MG63 (cell line): ENCODE measurements at places on chromosomes 12 and 14. TPM values are rescaled to one million over a fixed set of nuclear protein-coding genes. Genes with fewer than 3 reads are reported as not detected.
A peak's percentile ranks its signal among the peaks of the same experiment; 100 is the strongest.

DNA sequence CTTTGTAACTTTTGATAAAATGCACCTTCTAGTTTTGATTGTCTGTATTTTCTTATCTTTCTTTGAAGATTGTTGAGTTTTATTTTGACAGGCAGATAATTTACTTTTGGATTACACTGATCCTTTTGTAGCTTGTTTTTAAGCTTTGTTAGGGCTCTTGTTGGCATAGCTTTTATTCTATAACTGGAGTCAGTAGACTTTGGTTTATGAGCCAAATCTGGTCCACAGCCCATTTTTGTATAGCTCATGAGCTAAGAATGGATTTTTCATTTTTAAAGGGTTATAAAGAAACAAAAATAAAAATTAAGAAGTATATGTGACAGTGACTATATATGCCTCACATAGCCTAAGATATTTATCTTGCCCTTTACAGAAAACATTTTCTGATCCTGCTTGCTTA, 142.3 kb downstream of the FUT8 start:
- DNase-seq, result no peak

GRCh38 chr14:104770851-104771272, 17.9 kb downstream of the SIVA1 start:
- no peak for DNase-seq

DTX3 gene
- total RNA-seq, result 0.20 and 0.52 TPM in 2 replicates

GRCh38 chr12:3202734-3203446, 125.7 kb downstream of the TSPAN9 start:
- DNase-seq, result peak; percentile 35

DNA sequence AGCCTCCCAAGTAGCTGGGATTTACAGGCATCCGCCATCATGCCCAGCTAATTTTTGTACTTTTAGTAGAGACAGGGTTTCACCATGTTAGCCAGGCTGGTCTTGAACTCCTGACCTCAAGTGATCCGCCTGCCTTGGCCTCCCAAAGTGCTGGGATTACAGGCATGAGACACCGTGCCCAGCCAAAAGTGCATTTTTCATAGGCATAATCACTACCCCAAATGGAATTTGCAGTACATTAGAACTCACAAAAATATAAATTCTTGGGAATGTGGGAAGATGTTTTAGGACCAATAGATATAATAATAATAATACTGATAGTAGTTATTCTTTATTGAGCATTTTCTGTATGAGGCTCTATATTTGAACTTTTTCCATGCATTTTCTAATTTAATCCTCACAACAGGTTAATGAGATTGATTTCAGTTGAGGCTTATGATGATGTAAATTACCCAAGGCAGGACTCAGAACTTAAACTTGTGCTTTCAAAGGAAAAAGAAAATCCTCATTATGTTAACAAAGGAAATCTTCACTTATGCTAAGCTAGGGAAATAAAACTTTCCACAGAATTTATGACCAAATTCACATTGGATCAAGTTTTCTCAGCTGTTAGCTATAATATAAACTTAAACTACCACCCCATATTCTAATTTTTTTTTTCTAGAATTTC, 121.6 kb downstream of the SRGAP1 start:
- DNase-seq, result peak; percentile 53

DNA sequence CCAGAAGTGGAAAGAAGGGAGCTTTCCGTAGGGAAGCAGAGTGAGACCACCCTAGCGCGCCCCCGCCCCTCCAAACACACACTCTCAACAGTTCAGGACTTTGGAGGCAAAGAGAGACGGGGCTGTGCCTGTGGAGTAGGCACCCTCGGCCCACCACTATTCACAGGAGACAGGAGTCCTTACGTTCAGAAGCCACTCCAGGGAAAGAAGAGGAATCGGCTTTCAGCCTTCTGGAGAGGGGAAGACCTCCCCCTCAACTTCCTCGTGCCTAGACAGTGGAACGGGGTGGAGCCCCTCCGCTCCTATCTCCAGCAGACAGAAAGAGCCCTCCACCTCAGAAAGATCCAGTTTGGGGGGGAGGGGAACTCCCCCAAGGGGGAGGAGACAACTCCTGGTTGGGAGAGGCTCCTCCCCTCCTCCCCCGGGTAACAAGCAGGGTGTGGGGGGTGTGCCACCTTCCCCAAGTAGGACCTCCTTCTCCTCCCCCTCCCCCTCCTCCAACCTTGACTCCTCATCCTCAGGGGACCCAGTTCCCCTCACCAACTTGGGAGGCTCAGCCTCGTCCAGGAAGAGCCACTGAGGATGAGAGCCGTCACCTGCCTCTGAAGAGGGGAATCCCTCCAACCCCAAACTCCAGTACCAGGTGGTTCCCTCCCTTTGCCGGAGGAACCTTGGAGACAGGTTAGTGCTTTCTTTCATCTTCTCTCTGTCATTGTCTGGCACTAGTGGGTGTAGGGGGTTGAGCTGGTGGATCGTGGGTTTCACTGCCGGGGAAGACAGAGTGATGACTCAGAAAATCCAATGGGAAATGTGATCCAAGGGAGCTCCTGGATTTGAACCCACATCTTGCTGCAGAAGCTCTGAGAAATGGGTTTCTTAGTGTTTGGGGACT, 883 bp downstream of the FOXJ2 start:
- peak; percentile 53 for DNase-seq

- DNase-seq, result no peak
Measured at GRCh38 chr12:93348575-93349435, 28.9 kb upstream of the NUDT4 start.

ACSM4 gene
- not detected in 2 replicates for total RNA-seq

MYH6 gene
- not detected in 2 replicates for total RNA-seq

- DNase-seq, result no peak
Measured at GRCh38 chr12:51087818-51088217, 4.4 kb upstream of the CSRNP2 start.

SMCO2 gene
- total RNA-seq, result not detected in 2 replicates

GUCY2C gene
- total RNA-seq, result not detected in 2 replicates

DNA sequence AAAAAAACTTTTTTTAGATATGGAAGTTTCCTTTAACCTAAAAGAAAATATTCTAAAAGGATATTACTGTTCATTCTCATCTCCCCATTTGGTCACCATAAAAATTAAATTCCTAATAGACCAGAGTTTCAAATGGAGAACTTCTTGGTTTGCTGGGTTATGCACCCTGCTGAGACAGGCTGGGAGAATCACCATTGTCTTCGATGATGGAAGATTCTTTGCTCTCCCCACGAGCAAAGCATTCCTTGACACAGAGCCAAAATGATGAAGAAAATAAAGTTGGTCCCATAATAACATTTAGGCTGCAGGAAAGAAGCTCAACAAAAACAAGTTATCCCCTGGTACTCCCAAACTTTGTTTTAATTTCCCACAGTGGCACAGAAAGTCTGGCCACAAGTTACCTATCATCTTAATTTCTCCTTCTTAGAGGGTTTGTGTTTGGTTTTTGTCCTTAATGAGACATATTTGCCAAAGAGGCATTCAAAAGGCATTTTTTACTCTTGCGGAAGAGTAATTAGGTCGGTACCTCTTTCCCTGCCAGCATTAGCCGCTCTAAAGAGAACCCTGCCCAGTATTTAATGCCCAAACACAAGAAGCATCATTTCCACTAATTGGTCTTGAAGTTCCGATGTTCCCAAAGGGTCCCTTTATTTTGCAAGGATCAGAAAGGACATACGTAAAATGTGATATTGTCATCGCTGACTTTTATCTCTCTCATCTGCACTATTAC, 4.8 kb downstream of the DIO2 start:
- DNase-seq, result no peak

DNA sequence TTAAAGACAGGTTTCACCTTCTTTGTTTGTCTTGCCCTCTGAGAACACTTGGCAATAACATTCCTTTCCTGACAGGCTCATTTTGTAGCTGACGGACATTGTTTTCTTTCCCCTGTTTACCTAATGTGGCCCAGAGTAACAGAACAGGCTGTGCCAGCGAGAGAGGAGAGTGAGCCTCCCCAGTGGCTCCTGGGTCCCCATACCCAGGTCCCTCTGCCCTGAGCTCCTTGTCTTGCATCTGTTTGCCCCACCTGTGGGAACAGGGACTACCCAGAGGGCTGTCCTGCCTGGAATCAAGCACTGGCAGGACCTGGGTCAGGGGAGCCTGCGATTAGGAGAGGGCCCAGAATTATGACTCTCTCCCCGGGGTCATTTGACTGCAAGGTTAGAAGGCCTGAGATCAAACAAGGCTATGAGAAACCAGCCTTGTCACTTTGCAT, 222.9 kb downstream of the ZFP36L1 start:
- no peak for DNase-seq

- DNase-seq, result no peak
Measured at GRCh38 chr14:81432219-81432661, 32.1 kb upstream of the STON2 start.

- no peak for DNase-seq
Measured at GRCh38 chr12:101298426-101298825, 18.5 kb downstream of the UTP20 start.

DNA sequence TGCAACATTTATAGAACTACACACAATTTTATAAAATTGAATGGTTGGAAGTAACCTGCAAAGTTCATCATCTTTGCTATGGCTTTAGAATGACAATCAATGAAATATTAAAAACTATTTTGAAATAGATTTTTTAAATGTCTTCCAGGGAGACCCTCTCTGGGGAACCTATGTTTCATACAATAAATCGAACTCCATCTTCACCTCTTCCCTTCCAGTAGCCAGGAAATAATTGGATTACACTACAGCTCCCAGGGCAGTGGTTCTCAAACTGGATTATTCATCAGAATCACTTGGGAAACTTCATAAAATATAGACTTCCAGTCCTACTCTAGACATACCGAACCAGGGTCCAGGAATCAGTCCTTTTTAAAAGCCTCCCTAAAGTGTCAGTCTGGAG, 328.4 kb downstream of the DUSP6 start:
- no peak for DNase-seq

DNA sequence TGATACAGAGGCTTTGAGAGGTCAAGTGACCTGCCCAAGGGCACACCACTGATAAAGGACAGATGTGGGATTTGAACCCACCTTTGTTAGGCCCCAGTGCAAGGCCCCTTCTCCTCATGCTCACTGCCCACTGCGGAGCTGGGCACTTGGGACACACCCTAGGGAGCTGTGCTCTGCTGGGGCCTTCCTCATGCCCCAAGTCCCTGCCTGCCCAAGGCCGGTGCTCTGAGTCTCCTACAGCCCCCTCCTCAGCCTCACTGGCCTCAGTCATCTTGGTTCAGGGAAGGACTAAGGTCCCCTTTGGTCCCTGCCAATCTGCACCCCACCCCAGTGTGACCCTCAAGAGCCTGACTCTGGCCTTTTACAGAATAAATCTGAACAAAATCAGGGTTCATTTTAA, 7.9 kb upstream of the OAS3 start:
- no peak for DNase-seq

- no peak for DNase-seq
Measured at GRCh38 chr14:101019990-101020710, 116.6 kb upstream of the RTL1 start.

MSRB3 gene
- 40.6 and 43.5 TPM in 2 replicates for total RNA-seq

DNA sequence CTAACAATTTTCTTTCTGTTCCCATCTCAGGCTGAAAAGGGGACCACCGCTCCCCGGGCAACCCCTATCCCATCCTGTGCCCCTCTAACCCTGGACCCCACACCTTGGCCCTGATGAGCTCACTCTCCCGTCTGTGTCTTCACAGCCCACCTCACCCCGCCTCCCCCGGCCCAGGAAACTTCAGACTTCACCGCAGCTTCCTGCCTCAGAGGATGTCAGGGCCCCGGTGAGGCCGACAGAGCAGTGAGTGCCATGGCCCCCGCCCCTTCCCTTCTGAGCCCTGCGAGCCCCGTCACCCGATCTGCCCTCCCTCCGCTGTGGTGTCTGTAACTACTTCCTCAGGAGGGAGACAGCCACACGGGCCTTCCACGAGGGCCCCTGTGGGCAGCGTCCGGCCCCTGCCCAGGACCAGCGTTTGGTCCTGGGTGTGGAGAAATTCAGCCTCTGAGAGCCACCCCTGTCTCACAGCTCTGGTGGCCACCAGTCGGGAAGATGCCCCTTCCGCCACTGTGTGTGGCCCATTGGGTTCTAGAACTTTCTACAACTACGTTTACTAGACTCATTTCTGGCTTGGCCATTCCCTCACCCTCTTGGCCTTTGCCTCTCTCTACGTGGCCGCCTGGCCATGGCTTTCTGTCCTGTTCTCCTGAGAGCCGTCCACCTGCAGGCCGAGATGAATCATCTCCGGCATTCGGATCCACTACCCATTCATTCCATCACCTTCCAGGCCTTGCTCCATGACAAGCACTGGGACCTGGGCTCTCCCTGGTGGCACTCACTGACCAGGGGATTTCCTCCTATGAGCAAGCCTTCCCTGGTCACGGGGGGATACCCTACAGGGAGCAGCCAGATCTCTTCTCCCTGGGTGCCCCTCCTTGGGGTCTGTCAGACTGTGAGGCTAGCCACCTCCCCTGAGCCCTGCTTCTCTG, 3.4 kb downstream of the RHOF start:
- no peak for DNase-seq

DNA sequence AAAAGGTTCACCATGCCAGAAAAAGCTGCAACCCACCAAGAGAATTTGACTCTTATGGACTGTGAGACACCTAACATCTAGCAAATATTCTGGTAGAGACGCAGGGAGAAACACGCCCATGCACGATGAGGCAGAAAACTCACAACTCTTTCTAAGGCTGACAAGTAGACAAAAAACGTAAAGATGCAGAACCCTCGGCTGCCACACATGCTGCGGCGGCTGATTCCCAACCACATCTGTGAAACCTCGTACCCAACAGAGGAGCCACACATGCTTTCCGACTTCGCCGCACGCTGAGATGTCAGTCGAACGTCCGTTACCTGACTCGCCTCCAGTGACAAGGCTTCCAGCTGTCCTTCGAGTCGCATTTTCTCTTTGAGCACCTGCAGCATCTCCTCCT, 21.8 kb downstream of the GOLGA3 start:
- no peak for DNase-seq

- DNase-seq, result no peak
Measured at GRCh38 chr14:51147183-51147582, 52.3 kb upstream of the TRIM9 start.

DNA sequence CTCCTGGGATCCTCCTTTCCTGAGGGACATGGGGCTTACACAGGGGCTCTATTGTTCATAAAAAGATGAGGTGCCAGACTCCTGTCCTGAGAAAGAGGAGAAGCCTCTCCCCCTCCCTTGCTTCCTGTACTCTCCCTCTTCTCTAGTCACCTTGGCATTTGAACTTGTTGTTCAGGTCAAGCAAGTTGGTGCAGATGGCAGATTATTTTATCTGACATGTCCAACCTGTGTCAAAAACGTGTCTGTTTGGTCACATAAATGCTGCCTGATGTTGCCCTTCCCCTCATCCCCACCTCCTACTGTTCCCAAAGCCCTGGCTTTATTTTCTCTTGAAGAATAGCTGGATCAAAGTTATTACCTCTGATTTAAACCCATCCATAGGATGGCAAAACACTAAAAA, 154.8 kb downstream of the TMX1 start:
- DNase-seq, result no peak

- DNase-seq, result no peak
Measured at GRCh38 chr12:119565404-119565803, 28.2 kb upstream of the TMEM233 start.

PLBD1 gene
- 0.49 and 0.59 TPM in 2 replicates for total RNA-seq

- no peak for DNase-seq
Measured at GRCh38 chr12:107045186-107045585, 48.2 kb downstream of the CRY1 start.

DNA sequence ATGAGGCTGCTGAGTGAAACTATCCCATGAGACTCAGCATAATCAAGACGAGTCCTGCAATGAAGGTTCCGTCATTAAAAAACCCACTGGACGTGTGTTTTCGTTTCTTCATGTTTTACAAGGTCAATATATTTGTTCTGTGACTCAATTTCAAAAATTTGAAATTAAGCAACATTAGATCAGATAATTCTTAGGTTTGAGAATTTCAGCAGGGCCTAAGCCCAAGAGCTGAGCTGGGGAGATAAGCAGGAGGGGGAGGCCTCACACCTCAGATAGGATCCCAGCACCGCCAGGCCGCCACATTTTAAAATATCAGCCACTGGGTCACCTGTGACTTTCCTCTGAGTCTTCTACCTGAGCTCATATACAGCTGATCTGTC, 13.3 kb downstream of the STX2 start:
- no peak for DNase-seq
